ENCODE measurements at places on chromosomes 3 and 15.

GRCh38 chr3:70108546-70108945 is 109.0 kb downstream of the SAMMSON start:
- no peak for DNase-seq

DNA sequence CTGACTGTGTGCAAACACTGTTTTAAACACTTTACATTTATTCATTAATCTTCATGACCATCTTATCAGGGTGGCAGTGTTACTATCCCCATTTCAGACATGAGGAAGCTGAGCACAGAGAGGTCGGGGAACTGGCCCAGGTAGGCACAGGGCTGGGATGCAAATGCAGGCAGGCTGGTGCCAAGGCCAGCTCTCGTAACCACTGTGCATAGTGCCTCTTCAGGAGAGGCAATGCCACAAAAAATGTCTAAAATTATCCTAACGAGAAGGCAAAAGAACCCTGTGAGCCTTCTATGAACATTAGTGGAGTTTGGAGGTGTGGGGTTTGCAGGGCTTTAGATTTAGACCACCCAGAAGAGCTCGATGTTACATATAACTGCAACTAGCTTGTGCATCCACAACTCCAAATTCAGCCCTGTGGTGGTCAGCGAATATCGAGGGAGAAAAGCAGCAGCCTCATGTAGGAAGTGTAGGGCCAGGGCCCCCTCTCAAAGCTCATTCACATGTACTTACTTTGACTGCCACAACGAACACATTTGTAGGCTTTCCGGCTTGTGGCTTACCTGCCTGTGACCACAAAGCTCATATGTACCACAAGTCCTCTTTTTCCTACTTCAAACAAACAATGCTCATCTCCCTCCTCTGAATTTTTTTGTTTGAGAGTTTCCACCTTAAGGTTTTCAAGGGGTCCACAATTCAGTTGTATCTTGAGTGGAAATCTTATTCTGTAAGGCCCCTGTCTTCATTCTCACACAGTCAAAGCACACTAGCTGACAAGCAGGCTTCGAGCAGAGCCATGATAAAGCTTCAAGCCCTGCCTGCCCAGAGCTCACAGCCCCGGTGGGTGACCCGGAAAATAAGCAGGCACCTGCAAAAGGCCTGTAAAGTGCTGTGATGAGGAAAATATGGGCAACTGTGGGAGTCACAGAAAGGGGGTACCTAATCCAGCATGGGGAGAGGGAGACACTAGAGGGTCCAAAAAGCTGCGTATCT is 722.9 kb upstream of the CFAP20DC start:
- DNase-seq, result no peak

- no peak for DNase-seq
Observed at GRCh38 chr15:85403745-85404144, 23.3 kb downstream of the AKAP13 start.

DNA sequence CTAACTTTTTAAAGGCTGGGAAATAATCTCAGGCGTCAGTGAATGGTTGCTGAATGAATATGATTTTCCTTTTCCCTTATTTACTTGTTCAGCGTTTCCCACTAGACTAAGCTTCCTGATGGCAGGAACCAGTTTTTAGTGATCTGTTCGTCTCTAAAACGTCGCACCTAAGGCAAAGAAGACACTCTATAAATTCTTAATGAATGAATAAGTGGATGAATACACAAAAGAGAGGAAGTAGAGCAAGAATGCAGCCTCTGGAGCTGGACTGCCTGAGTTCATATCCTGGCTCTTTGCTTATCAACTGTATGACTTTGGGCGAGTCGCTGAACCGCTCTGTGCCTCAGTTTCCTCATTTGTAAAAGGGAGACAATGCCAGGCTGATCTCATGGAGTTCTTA is 38.7 kb downstream of the WNT7A start:
- no peak for DNase-seq

DNA sequence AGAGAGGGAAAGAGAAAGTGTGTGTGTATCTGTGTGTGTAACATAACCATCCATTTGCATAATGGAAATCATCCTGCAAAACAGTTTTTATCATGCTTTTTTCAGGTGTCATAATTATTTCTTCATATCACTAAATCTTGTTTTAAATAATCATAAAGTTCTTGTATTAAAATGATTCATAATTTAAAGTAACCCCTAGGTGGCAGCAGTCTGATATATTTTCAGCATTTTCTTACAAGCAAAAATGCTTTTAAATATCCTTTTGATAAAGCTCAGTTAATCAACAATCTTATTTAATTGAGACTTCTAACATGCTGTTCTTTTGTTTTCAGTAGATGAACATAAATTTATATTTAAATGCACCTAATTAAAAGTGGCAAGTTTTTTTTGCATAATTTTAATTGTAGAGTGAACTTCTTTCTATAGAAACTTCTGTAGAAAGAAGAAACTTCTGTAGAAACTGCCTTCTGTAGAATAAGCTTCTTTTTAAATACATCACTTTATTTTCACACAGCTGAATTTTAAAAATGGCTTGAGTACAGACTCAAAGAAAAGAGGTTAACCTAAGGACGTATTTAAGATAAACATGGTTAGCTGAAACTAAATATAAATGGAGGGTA is 72.5 kb downstream of the OPA1 start:
- peak; percentile 49 for DNase-seq

GRCh38 chr15:65368302-65369211 is 9.2 kb downstream of the IGDCC3 start:
- no peak for DNase-seq

GRCh38 chr15:76349301-76350070 is 12.9 kb downstream of the ISL2 start:
- DNase-seq, result no peak

DNA sequence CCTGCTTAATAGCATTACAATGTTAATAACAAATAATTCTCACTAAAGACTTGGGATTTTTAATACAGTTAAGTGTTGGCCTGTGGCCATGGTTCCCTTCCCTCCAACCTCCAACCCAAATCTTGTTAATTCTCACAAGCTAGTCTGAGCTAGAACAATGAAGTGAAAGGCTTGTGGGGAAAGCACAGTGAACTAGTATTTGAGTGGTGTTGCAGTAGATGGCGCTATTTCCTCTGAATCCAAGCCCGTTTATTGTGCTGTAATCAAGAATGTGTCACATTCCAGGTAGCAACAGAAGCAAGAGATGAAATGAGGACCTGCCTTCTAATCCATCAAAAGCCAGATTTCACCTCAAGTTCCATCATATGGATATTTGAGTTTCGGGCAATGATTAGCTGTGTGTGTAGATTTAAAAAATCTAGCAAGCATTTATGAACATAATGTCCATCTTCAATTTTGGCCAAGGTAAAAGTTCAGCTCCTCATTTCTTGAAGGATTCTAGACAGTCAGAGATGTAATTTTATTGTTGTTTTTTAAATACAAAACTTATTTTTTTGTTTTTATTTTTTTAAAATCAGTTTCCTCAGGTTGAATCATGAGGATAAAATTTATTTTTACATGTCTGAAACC is 160.7 kb downstream of the SQOR start:
- peak; percentile 42 for DNase-seq

DNA sequence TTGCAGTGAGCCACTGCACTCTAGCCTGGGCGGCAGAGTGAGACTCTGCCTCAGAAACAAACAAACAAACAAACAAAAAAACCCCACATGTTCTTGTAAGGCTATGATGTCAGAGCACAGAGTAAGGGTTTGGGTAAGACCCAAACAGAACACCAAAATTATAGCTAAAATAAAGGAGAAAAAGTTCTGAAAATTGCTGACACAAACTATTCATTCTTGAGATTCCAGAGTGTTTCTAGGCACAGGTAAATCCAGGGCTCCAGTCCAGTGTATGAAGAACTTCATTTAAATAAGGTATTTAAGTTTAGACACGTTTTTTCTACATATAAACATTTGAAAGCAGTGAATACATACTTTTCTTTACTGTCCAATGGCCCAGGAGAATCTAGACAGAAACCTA is 3.9 kb downstream of the CDC25A start:
- DNase-seq, result no peak

- DNase-seq, result no peak
Observed at GRCh38 chr15:79321876-79322275, 11.0 kb downstream of the TMED3 start.

DNA sequence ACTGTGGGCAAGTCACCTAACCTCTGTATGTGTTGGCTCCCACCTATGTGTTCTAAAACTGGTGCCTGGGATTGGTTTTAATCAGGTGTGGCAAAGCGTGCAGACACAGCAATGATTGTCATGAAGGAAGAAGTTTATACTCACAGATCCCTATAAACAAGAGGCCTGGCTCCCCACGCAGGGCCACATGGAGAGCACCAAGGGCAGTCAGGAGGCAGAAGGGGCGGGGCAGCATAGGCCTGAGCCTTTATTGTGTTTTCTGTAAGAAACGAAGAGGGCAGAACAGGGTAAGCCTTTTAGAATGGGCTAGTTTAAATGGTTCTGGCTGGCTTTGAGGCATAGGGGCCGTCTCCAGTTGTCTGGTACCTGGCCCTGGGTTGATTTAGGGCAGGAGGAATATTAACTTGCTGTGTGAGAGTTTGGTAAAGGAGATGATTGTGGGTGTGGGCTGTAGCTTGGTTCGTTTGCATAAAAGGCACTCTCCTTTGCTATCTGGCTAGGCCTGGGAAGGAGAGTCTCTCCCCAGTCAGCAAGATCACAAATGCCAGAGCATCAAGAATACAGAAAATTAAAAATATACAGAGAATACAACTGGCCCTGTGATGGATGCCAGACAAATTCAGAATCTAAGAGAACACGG is 2.2 kb upstream of the FBXW12 start:
- no peak for DNase-seq

DNA sequence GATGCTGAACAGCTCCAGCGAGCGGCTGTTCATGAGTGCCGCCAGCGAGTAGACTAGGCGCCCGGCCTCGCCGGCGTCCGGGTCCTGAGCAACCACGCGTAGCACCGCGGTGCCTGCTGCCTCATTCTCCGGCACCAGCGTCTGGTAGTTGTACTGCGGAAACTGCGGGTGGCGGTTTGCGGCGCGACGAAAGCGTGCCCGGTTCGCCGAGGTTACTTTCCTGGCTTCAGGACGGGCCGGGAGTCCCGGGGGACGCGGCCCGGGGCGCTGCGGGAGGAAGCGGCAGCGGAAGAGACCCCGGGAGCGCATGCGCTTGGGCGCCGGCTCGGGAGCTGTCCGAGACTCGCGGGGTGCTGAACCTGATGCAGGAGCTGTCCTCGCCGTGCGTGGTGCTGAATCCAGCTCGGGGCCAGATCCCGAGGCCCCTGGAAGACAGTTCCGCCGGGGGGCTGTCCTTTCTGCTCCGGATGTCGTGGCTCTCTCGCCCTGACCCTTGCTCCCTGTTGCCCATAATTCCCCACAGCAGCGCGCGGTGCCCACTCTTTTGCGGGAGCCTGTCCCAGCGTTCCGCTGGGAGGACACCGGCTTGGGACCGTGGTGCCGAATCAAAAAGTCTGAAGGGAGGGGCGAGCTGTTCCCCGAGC is 1.1 kb downstream of the CELSR3 start:
- DNase-seq, result peak; percentile 46

DNA sequence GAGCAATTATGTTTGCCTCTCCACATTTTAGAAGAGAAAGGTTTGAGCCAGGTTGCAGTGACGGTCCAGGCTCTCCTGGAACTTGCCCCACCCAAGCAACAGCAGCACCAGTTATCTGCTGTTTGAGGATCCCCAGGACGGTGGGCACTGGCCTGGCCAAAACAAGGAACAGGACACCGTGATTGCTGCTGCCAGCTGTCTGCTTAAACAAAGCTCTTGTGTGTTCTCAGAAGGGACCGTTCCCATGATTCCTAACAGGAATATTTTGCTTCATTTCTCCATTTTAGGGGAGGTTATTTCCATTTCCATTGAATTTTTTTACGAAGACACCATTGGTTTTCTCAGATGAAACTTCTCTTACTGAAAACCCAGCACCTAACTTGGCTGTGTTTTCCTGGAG is 66.4 kb upstream of the RPL35A start:
- no peak for DNase-seq

GRCh38 chr3:160544844-160545503 is 20.4 kb downstream of the KPNA4 start:
- DNase-seq, result peak; percentile 55

DNA sequence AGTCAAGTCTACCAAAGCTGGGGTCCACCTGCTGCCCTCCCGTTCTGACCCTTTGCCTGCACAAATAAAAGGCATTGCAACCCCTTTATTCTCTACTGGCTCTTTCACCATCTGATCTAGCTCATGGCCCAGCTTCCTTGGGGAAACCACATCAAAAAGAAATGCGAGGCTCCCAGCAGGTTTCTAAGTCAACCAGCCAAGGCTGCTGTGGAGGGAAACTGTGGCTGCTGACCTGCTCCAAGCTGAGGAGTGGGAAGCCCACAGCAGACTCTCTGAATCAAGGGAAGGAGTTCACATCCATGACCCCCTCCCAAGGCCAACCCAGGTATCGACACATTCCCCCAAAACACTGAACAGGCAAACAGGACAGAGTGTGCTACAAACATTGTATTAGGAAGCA is 25.2 kb upstream of the SLCO2A1 start:
- no peak for DNase-seq

DNA sequence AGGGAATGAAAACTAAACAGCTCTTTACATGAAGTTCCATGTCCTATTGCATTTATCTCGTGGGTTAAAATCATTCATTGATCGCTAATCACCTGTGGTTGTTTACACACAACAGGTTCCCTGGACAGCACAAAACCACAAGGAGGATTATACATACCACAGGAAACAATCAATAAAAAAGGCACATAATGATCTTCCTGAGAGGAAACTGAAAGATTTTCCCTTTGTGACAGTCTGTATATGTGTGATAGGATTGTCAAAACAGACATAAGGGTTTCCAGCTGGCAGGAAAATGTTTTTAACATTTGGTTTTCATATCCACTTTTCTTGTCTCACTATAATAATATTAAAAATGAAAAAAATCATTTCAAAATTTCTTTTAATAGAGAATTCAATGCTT is 541.8 kb downstream of the NLGN1 start:
- DNase-seq, result no peak

DNA sequence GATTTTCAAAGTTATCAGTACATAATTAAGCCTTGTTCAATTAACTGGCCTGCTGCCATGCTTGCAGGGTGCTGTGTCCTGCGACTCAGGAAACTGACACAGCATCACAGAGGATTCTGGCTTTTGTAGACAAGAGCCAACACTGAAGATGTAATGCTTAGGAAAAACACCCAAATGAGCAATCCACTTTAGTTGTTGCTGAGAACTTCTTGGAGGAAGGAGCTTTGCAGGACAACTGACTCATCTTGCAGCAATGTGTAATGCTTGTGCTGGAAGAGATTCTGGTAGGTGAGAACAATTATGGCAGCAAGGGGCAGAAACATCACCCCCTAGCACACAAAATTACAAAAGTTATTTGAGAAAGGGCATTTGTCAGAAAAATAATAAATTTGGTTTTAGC is 67.6 kb downstream of the NLGN1 start:
- peak; percentile 44 for DNase-seq

DNA sequence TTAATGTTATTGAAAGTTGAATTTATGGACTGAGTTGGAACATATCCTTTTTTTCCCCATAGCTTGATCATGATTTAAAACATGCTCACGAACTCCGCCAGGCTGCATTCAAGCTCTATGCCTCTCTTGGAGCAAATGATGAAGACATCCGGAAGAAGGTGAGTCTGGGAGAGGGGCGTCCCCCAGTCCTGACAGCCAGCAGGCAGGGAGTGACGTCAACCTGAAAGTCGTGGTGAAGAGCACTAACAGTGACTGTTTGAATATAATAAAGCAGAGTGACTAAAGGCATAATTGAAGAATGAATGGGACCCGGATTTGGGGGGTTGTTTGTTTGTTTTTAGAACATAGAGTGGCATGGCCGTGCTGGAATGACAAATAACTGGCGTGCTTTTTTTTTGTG is 57.9 kb downstream of the ARMC8 start:
- no peak for DNase-seq

- peak; percentile 64 for DNase-seq
Observed at GRCh38 chr15:51775967-51776816, 24.8 kb downstream of the TMOD2 start.
